ENCODE measurements at places on chromosomes 6 and 20.
A peak's percentile ranks its signal among the peaks of the same experiment; 100 is the strongest.

DNA sequence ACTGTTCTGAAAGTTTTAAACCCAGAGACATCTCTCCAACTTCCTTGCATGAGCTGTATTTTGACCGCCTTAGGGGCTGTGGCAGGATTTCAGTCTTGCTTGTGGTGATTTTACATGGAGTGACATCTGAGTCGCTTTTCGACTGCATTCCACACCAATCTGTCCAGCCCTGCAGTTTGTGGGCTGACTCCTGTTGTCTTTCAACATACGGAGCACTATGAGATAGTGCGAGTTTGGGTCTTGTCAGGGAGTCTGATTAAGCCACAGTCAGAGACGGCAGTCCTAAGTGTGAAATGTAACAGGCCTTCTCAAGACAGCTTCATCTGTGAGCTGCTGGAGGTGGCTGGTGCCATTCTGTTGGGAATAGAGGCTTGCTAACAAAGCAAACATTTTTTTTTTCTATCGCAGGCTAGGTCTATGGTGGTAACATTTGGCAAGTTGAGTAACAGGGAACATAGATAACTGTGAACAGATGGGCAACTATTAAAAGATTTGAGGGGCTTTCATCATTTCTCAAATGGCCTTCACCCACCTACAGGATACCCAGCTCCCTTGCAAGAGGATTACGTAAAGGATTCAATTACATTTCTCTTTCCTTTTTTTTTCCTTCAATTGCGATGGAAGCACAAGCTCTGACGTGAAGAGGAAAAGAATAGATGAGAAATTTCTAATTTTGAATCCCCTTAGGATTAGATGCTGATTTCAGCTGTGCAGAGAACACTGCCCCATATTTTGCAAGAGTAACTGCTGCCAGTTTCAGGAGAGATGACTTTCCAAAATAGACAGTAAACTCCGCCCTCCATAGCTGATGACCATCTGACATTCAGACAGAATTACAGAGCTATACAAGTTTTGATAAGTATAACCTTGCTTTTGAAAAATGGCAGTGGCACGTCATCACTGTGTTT, 25.1 kb downstream of the CAP2 start:
- DNase-seq = no peak

GRCh38 chr6:12483712-12484111, 193.6 kb downstream of the EDN1 start:
- no peak for DNase-seq

- DNase-seq = no peak
Observed at GRCh38 chr20:11222243-11222642, 548.4 kb upstream of the JAG1 start.

- DNase-seq = no peak
Observed at GRCh38 chr6:13384966-13385365, 56.6 kb upstream of the TBC1D7 start.

- no peak for DNase-seq
Observed at GRCh38 chr6:156344491-156344890, 432.7 kb upstream of the ARID1B start.

GRCh38 chr6:160861824-160862223, 129.7 kb upstream of the MAP3K4 start:
- no peak for DNase-seq

DNA sequence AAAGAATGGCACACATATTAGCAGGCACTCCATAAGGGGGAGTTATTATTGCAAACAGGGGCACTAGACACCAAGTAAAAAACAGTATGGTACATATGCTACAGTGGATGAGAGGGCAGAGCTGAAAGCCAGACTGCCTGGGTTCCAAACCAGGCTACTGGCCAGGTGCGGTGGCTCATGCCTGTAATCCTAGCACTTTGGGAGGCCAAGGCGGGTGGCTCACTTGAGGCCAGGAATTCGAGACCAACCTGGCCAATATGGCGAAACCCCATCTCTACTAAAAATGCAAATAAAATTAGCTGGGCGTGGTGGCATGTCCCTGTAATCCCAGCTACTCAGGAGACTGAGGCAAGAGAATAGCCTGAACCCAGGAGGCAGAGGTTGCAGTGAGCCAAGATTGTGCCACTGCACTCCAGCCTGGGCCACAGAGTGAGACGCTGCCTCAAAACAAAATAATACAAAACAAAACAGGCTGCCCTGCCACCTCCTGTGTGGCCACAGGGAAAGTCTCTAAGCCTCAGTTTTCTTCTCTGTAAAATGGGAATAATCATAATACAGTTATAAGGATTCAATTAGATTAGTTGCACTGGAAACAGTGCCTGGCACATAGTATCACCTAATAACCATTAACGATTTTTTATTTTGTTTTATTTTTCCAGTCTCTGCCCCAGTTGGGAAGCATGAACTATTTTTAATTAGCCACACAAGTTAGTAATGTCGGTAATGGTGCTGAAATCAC, 7.5 kb upstream of the TTPAL start:
- DNase-seq = no peak

- DNase-seq = no peak
Observed at GRCh38 chr6:21639316-21639715, 45.8 kb downstream of the SOX4 start.

DNA sequence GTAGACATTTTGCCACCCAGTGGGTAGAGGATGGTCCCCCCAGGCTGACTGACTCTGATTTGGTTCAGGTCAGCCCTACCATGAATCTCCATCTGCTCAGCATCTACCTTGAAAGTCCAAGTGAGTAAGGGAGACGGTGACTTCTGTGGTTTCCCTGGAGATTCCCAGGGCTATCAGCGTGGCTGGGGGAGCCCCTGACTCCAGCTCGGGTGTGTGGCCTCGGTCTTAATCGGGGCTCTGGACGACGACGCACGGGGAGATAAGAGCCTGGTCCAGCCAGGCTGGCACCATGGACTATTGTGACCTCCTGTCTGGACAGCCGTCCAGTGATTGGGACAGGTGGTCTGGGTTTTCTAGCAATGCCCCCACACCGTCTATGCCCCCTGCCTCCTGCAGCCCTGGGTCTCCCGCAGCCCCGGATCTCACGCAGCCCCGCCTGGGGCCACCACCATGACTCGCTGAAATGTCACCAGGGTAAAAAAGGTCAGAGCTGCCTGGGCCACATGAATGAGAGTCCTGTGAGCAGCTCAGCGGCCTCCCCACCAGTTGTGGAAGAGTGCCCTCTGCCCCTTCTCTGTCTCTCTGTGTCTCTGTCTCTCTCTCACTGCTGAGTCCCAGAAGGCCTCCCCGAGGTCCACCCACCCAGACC, 47.1 kb upstream of the GATA5 start:
- DNase-seq = no peak

GRCh38 chr6:3013486-3013885, 13.8 kb downstream of the NQO2 start:
- DNase-seq = no peak

- DNase-seq = no peak
Observed at GRCh38 chr6:120604510-120604909, 729.8 kb downstream of the TBC1D32 start.

DNA sequence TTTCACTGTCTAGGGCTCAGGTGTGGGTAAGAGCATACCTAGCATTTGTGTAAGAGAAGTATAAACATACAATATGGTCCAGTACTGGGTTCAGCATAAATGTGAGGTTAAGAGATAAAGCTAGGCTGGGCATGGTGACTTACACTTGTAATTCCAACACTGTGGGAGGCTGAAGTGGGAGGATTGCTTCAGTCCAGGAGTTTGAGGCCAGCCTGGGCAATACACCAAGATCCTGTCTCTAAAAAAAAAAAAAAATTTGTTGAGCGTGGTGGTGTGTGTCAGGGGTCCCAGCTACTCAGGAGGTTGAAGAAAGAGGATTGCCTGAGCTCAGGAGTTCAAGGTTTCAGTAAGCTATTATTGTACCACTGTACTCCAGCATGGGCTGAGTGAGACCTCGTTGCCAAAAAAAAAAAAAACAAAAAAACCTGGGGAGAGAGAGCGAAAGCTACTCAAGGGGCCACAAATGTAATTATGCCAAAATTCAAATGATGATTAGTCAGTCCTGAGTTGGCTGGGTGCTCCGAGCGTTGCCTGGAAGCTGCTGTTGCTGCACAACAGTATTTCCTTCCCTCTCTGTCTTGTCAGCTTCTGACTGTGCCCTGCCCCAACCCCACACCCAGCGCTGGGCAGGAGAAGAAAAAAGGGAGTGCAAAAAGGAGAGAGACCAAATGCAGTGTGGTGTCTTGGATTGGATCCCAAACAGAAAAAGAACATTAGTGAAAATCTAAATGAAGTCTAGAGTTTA, 24.0 kb downstream of the CMTR1 start:
- DNase-seq = no peak

GRCh38 chr6:135002229-135002844, 52.3 kb downstream of the HBS1L start:
- DNase-seq = no peak

DNA sequence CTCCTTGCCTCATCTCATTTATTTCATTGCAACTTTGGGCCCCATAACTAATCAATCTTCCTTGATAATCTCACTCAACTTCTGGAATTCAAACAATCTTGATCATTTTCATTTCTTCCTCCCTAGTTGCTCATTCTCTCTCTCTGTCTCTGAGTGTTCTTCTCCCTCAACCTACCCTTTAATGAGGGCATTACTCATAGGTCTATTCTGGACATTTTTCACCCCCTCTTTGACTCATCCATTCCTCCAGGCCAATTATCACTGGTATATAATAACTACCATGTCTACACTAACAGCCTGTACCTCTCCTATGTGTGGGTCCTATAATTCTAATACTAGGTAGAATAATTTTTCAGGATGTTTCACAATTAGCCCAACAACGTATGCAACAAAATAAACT, 78.8 kb downstream of the COL21A1 start:
- no peak for DNase-seq

- no peak for DNase-seq
Observed at GRCh38 chr6:147434076-147434475, 74.4 kb upstream of the SAMD5 start.

GRCh38 chr20:15613530-15613929, 959.7 kb downstream of the KIF16B start:
- DNase-seq = no peak

DNA sequence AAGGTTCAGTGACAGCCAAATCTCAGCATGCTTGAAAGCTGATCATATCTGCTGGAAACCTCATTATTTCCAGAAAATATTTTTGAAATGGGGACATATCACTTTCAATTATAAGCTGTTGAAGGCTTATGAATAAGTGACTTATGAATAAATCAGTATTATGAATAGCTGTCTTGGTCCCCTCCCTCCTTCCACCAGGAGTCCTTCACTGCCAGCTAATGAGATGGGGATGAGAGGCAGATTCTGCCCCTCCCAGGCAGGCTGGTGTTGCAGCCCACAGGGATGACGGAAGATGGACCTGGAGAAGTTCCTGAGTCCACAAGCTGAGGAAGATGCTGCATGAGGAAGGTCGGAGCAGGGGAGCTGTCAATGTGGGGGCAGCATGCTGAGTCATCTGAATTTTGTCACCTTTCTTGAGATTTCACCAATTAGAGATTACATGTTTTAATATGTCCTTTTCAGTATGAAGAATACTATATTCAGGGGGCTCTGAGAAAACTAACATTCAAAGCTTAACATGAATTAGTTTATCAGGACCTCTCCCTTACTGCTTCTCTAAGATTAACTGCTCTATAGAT, 112.2 kb downstream of the DTNBP1 start:
- DNase-seq = no peak

GRCh38 chr20:36908603-36909002, 32.7 kb downstream of the TLDC2 start:
- DNase-seq = no peak

DNA sequence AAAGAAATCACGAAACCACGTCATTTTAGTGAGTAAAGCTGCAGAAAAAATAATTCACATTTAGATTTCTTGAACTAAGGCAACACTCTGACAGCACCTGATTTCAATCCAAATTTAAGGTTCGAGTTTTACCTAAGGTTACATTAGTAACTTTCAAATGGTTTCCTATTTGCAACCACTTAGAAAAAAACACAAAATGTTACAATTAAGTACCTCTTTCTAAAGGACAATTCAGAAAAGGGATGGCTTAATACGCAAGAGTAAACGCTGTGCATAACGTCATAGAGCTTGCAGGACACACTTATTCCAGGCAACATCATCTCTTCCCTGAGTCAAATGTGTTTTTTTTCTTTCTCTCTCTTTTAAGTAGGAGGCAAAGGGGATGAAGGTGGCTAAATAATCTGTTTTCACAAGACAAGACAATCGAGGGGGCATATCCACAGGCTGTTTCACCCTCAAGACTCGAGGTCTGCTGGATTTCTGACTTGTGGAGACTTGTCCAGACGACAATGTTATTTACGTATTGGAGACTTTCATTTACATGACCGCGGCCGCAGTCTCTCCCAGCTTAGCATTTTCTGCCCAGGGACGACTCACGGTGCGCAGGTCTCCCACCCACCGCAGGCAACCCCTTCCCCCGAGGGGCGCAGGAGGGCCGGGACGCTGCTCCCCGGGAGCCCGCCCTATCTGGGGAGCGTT, 86.0 kb downstream of the SESN1 start:
- DNase-seq = peak; percentile 41

- DNase-seq = no peak
Observed at GRCh38 chr6:5726976-5727718, 279.6 kb downstream of the NRN1 start.

DNA sequence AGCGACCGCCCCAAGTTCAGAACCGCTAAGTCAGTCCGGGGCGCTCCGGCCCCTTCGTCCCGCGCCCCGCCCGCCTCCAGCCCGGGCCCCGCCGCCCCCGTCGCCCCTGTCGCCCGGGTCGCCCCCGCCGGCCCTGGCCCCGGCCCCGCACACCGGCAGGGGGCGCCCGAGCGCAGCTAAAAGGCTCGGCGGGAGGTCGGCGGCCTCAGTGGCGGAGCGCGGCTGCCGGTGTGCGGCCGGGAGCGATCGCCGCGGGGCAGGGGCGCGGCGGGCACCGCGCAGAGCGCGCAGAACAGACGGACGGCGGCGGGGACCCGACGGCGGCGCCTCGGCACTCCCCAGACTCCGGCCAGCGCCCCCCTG, at the start of gene FNDC1:
TSS of gene FNDC1 (plus strand) at position 208 of the 363 bp plus-strand sequence. CDS start 197 bp downstream, outside the sequence.
- peak; percentile 65 for DNase-seq

DNA sequence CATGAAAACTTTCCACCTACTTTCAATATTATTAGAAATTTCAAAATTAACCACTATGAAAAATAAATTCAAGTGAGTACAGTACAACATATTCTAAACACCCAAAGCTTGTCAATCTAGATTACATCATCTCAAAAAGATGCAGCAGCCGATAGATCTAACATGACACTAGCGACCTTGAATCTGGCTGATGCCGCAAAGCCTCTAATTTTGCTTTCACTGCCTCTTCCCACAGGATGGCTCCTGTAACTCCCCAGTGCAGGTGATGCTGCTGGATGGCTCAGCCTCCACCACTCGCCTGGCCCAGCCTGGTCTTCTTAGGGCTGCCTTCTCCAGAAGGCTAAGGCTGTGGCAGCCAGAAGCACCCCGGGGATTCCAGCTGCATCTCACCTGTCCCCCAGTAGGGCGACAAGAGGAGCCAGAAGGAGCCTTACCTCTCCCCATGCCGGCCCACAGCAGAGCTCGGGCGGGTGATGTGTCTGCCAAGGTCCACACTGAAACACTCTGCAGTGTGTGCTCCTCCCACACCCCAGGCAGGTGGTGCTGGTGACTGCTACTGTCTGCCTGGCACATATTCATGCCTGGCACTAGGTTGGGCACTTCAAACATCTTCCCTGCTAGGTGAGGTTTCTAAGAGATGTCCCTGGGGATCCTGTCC, 82.1 kb downstream of the SLC23A2 start:
- DNase-seq = no peak

GRCh38 chr6:166515072-166515810, 71.2 kb downstream of the RAMACL start:
- no peak for DNase-seq

GRCh38 chr6:7887278-7887991, 23.2 kb downstream of the TXNDC5 start:
- DNase-seq = no peak

Measured in neural crest cell (in vitro differentiated cells).